ENCODE measurements at places on chromosomes 2 and 18.

GRCh38 chr18:51361130-51361860, 163.8 kb upstream of the MEX3C start:
- DNase-seq: no peak

- no peak for DNase-seq
Measured at GRCh38 chr18:48351216-48352050, 57.8 kb downstream of the ZBTB7C start.

GRCh38 chr2:231563378-231563961, 29.2 kb upstream of the TEX44 start:
- DNase-seq: peak; percentile 25

DNA sequence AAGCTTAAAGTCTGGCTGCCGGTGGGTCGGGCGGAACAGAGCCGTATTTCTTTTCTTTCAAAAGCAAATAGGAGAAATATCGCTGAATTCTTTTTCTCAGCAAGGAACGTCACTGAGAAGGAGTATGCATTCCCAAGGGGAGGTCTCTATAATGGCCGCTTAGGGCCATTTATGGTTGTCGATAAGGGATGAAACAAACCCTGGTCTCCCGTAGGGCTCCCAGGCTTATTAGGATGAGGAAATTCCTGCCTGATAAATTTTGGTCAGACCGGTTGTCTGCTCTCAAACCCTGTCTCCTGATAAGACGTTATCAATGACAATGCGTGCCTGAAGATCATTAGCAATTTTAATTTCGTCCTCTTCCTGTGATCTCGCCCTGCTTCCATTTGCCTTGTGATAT, 227.7 kb upstream of the ZEB2 start:
- DNase-seq: no peak

- DNase-seq: no peak
Measured at GRCh38 chr2:49618491-49618890, 464.2 kb upstream of the FSHR start.

- peak; percentile 79 for DNase-seq
Measured at GRCh38 chr2:231683292-231684235, 24.8 kb upstream of the PTMA start.

GRCh38 chr2:132366421-132367180, 50.0 kb upstream of the GPR39 start:
- DNase-seq: no peak

- no peak for DNase-seq
Measured at GRCh38 chr2:28128281-28128950, 237.9 kb downstream of the BABAM2 start.

- no peak for DNase-seq
Measured at GRCh38 chr2:183892315-183892941, 705.9 kb upstream of the ZNF804A start.

GRCh38 chr2:164754157-164755093, 87.2 kb downstream of the COBLL1 start:
- DNase-seq: no peak

- DNase-seq: no peak
Measured at GRCh38 chr2:41294331-41294730, 753.5 kb upstream of the PKDCC start.

GRCh38 chr2:675982-676646, 1.1 kb downstream of the TMEM18 start:
- no peak for DNase-seq

GRCh38 chr2:233486778-233487552, 79.6 kb downstream of the USP40 start:
- DNase-seq: no peak

DNA sequence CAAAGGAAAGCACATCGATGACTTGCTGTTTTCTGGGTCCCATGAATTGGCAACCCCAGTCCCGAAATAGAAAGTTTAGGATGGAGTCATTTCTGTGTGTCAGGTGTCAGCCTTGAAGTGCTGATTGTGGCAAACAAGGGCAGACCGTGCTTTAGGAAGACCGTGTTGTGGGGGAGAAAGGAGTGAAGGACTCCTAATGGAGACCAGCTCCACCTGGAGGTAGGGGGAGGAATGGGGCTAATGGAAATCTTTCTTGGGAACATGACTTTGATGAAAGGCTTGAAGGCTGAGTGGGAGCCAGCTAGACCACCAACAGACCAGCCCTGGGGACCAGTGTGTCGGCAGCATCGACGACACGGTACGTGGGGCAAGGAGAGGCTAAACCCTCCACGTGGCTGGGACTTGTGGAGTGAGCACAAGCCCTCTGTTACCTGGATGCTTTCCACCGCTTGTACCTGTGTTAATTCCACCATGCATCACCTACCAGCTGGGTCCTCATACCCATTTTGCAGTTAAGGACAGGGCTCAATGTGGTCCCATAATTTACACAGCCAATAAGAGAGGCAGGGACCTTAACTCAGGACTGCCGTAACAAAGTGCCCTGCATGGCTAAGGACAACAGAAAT, 104.2 kb downstream of the SH3BP4 start:
- no peak for DNase-seq

GRCh38 chr2:66929632-66930338, 467.3 kb upstream of the ETAA1 start:
- no peak for DNase-seq

DNA sequence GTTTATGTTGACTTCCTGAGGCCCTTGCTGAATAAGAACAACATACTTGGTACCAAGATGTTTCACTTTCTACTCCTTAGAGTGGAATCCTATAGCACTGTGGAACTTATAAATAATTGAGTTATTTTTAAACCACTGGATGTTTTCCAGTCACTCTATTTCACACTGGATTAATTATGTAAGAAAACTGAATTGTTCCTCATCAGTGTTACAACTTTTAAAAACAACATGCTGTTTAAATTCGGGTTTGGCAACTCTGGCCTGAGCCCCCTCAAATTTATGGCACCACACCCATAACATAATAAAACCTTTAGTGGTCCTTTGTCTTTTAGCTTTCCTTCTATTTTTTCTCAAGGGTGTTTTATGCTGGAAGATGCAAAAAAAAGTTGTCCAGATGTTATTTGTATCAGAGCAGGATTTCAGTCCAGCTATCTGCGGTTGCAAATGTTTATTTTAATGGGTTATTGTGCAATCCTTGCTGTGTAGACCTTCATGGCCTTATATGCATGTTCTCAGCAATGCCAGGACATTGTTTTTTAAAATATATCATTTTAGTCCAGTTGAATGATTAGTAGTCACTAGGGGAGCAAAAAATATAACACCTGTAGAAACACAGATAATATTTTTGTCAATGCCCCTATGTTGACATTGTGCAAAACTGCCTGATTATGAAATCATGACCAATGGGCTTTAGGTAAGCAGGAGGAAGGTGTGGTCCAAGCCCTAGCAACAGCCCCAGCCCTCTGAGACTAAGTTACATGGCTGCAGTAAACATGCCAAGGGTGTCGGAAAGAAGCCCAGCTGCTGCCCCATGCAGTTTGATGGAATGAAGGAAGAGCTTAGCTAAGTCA, 638.0 kb upstream of the ZEB2 start:
- peak; percentile 53 for DNase-seq

GRCh38 chr2:88813612-88814011, 122.1 kb downstream of the RPIA start:
- DNase-seq: no peak

GRCh38 chr2:40450066-40450795, 1.7 kb downstream of the SLC8A1 start:
- peak; percentile 4 for DNase-seq

GRCh38 chr18:74692367-74693013, 94.8 kb downstream of the ZNF407 start:
- no peak for DNase-seq

GRCh38 chr2:127559454-127559853, 24.0 kb downstream of the MYO7B start:
- DNase-seq: no peak

DNA sequence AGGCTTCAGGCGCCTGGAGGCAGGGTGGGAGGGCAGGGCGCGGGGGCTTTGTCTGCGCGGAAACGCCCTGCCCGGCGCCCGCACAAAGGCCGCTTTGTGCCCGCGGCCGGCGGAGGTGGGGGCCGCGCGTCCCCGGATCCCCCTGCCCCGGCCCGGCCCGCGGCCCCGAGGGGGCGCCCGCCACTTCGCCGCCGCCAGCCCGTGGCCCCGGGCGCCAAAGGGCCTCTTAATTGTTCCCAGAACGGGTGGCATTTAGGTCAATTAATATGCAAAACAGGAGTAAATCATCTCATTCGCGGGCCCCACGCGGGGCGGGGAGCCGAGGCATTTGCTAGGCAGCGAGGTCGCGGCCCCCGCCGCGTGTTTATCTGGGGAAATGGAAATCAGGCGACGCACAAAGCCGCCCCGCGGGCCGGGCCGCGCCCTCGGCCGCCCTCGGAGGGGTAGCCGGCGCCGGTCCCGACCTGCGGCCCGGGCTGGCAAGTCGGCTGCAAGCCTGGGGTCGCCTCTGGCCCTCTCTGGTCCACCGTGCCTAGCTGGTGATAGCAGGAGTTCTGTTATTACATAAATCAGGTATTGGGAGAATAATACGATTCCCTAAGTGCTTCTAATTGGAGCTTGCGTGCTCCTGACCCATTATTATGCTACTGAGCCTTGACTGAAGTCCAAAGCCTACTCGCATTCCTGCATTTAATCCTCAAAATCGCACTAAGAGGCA, 148.2 kb upstream of the GLI2 start:
- DNase-seq: no peak

DNA sequence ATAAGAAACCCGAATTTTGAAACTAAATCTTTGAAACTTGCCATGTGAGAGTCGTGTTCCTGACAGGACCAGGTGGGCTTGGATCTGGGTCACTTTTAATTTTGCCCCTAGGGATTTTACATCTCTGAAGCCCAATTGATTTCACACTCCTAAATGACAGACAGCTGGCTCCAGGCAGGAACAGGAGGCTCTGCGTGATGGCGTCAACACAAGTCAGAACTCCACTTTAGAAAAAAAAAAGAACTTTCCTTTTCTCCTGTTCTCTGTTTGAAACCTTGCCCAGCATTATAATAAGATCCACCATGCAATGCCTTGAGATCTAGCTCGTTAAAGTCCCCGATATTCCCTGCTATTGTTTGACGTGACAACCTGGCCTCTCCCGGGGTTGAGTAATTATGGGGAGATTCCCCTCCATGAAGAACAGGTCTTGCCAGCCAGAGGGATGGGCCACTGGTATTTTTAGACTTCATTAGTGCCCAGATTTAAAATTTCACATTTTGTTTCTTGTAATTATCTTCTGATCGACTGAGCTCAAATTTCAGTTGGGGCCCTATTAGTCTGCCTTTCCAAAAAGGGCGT, 260.3 kb downstream of the KLHL29 start:
- DNase-seq: no peak

DNA sequence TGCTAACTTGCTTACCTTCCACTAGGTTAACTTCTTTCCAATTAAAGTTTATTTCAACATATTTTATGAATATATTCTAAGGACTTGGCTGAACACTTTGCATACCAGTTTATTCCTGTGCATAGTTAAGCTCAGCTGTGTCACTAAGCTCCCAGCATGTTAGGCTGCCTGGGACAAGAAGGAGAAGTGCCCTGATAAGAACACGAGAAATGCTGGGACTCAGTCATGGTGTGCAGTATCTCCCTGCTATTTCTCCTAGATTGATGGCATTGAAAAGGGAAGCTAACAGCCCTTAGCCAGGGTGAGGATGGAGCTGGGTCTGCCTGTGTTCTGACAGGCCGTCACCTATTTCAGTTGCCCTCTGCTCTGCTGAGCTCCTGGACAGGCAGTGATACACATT, 164.3 kb downstream of the TRABD2A start:
- no peak for DNase-seq

DNA sequence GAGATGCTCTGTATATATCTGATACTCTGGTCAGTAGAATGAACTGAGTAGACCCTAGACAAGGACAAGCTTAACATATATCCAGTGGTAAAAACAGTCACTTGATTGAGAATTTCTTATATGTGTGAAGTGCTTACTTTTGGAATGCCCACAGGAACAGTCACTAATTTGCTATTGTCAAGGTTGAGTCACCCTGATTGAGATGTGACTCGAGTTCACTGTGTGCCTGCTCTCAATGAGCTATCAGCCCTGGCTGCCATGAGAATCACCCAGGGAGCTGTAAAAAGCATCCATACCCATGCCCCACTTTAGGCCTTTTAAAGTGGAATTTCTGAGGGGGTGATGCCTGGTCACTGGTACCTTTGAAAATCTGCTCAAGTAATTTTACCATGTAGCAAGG, 283.7 kb downstream of the SUCLG1 start:
- no peak for DNase-seq

DNA sequence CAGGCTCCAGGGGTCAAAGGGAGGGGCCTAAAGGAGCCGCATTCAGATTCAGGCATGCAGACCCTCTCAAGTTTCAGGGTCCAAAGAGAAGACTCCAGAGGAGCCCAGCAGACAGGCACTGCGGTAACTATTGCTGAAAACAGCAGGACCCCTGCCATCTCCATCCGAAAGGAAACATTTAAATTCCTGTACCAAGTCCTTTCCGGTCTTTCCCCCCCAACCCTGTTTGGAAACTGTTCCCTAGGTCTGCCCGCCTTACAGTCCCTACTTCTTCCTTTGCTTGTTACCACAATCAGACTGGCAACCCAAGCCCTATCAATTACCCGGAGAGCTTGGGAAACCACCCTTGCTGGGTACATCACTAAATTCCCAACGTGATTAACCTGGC, 82.0 kb downstream of the DNMT3A start:
- DNase-seq: no peak

Measured in DMS 273 treated with DMSO at 0.1 percent for 48 hours (cell line).